NB4 (cell line): ENCODE measurements at places on chromosomes 5 and 9.

- no peak for DNase-seq
Observed at GRCh38 chr5:63854076-63854475, 108.2 kb downstream of the HTR1A start.

DNA sequence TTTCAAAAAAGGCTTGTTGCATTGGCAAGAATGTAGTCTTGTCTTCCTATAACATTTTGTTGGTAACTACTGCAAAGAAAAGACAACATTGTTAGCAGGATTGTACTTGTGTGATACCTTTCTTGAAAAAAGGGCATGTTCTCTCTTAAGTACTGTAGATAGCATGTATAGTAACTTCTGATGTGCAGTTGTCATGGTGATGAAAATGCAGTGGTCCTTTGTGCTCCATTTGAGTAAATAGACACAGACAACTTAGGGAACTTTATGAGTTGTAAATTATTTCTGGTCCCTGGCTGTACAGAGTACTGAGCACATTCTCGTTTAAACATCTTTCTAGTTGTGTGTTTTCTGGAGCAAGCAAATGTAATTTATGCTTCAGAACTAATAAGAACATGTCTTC lies 103.3 kb downstream of the CD180 start:
- no peak for DNase-seq

- no peak for DNase-seq
Observed at GRCh38 chr5:126003309-126003708, 419.9 kb upstream of the GRAMD2B start.

- no peak for DNase-seq
Observed at GRCh38 chr5:144778561-144778960, 607.9 kb downstream of the KCTD16 start.

- DNase-seq = peak; percentile 79
Observed at GRCh38 chr9:19028835-19029451, 4.1 kb downstream of the SAXO1 start.

- DNase-seq = peak; percentile 92
Observed at GRCh38 chr5:139648205-139649081, at the start of gene CXXC5. TSS of gene CXXC5 (plus strand) at chr5:139648349. CDS start at chr5:139680524, 32,175 bp downstream.

GRCh38 chr9:87562530-87563170 lies 65.0 kb downstream of the DAPK1 start:
- DNase-seq = no peak

- no peak for DNase-seq
Observed at GRCh38 chr5:95223566-95224258, 61.2 kb downstream of the MCTP1 start.

DNA sequence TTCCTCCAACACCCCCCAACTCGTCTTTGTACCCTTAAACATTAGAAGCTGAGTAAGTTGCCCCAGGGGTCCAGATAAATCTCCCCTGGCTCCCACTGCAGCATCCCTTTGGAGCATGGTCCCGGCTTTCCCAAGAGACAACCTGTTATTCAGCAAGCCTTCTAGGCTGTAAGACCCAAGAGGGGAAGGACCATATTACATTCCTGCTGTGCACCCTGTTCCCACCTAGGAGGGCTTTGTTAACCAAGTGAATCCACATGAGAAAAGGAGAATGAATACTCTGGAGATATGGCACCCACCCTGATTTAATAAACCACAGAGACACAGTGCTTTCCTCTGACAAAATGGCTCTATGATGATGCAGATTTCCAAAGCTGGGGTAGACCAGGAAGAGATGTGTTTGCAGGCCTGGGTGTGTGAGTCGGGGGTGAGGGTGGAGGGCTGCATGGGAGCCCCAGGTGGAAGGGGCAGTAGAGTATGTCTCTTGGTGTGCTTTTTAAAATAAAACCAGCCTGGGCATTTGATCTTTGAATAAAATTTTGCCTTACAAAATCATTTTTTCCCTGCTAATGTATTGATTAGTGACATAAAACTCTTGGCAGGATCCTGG lies 325.2 kb downstream of the DRD1 start:
- DNase-seq = no peak

DNA sequence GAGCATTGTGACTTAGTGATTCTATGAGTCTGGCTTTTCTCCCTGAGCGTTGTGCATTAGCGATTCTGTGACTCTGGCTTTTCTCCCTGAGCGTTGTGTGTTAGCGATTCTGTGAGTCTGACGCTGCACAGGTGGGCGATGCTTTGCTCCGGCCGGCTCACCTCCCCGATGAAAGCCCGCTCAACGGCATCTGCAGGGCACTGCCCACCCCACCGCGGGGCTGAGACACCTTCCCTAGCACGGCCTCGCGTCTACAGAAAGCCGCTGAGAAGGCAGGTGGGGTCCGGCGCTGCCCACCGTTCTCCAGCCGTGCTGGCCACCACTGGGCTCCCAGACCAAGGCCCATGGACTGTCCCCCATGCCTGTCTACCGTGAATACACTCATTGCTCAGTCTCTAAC lies 12.8 kb upstream of the SLC9A3 start:
- DNase-seq = no peak

DNA sequence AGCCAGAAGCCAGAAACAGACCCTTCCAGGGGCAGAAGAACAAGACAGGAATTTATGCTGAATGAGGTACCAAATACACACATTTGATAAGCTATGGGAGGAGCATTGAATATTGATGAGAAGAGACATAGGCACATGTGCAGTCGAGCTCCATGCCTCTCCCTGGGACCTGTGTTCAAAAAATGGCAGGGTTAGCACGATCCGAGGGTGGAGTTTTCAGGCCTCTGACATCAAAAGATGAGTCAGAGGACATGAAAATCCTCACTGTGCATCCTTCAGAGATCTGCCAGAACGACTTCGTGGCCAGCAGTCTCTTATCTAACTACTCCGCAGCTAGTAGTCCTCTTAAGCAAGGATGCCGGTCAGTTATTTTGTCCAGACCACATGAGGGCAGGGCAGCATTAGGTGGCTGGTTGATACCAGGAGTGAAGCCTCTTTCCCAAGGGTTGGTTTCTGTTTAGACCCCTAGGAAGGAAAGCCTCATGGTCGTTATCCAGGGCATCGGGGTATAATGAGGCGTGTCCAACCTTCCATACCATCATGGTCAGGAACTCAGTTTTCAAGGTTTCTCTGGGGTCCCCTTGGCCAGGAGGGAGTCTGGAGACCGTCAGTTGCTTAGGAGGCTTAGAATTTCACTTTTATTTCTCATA lies 11.6 kb upstream of the CMBL start:
- no peak for DNase-seq

GRCh38 chr5:41115281-41115680 lies 44.1 kb upstream of the MROH2B start:
- DNase-seq = no peak

DNA sequence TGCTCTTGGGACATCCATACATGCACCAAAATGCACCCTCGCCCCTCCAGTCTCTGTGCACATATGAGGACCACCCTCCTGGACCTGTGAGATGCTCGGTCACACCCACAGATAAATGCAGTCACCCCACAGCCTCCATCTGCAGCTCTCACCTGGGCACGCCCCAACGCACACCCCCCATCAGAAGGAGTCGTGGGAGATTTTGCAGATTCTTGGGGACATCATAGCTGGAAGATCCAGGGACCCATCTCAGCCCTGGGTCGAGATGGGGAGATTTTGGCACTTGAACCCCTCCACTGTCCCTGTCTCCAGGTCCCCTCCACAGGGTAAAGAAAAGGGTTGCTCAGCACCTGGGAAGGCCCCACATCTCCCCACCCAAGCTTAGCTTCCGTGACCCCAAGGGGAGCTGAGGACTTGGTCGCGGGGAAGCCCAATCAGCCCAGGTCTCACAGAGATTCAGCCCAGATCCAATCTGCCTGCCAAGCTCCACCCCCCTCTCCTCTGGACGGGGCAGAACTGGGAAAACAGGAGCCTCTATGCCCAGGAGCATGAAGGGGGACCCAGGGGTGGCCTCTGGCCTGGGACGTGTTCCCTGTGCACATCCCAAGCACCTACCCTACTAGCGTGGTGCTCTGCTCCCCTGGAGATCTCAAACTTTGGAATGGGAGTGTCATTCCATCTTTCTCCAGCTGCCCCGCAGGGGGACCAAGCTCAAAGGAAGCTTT lies 89.2 kb upstream of the LMX1B start:
- DNase-seq = no peak

GRCh38 chr5:4833104-4833738 lies 306.9 kb upstream of the ADAMTS16 start:
- no peak for DNase-seq

- peak; percentile 38 for DNase-seq
Observed at GRCh38 chr5:127878174-127878750, 175.1 kb downstream of the CCDC192 start.

DNA sequence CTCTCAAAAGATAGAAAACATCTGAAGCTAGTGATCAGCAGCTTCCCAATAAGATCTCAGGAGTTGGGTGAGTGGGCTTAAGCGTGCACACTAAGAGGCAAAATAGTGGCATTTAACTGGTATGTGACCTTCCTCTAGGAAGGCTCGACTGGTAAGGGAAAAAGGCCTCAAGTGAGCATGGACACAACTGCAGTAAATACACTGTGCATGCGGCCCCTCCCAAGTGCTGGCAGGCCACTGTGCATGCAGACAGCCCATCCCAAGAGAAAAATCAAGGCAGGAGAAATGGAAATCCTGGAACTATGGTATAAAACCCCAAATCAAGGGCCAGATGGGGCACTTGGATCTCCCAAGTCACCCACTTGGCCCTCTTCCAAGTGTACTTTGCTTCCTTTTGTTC lies 112.7 kb downstream of the SMC2 start:
- DNase-seq = no peak

GRCh38 chr9:132632413-132633129 lies 37.2 kb downstream of the DDX31 start:
- no peak for DNase-seq

- DNase-seq = no peak
Observed at GRCh38 chr9:119088002-119088547, 281.2 kb downstream of the BRINP1 start.

GRCh38 chr5:92678640-92679039 lies 902.4 kb downstream of the NR2F1-AS1 start:
- no peak for DNase-seq

GRCh38 chr9:123583646-123584045 lies 227.6 kb downstream of the CRB2 start:
- no peak for DNase-seq

DNA sequence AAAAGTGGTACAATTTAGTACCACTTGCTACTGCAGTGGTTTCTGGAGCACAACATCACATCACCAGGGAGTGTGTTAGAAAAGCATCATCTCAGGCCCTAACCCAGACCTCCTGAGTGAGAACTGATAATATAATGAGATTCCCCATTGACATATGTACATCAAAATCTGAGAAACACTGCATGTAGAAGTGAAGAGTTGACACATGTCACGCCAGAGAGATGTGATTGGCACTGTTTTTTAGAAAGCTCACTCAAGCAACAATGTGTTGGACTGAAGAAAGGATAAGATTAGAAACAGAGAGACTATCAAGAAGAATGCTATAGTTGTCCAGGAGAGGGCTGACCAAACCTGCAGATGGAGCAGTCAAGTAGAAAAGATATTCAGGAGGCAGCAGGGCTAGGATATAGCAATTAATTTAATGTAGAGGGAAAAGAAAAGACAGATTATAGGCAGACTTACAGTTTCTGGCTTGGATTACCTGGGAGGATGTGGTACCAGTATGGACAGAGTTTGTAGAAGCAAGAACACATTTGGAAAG lies 324.4 kb upstream of the ADAMTSL1 start:
- DNase-seq = no peak

GRCh38 chr9:4832786-4833579 lies 40.2 kb downstream of the RCL1 start:
- DNase-seq = no peak

DNA sequence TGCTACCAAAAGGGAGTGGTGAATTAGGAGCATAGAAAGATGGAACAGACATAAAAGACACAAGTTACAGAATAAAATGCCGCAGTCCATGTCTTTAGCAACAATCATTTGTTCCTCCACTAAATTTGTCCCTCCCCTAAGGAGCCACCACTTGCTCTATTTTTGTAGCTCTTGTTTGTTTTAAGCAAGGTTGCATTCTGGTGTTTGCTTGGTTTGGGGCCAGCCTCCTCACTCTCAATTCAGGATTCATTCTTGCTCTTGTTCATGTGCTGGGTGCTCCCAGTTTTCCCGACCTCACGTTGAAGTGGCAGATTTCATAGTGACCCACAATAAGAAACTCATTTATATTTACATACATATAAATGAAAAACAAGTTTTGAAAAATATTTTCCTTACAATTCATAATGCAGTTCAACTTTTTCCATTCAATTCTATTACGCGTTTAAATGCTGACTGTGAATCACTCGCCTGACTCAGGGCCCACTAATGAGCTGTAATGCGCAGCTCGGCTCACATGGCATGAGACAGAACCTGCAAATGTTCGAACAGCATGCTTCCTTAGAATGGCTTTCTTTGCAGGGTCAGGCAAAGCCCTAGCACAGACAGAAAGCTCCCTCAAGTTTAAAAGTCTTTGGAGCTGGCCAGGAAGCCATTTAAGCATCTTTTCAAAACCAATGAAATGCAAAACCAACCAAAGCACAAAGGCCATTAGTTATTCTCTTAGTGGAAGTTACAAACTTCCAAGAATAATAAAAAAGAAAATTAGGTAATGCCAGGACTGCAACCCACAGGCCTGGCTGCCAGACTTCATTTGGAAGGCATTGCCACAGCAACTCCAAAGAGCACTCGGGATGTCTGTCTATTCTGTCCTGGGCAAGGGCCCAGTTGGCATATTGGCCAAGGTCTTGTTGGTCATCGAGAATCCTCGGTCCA lies 41.7 kb downstream of the RETREG1 start:
- DNase-seq = no peak

DNA sequence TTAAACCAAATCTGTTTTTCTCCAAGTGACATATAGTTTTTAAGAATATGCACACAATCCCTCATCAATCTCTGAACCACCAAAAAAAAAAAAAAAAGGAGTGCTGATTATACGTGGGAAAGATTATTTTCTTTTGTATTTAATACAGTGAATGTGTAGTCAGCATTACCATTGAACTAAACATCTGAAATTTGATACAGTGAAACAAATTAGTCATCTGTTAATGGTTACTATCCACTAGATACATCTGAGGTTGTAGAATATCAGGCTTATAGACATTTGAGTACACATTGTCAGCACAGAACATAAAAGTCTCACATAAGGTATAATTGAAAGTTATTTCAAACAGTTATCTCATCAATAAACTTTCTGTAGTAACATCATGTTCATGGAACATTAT lies 87.0 kb downstream of the SLF1 start:
- DNase-seq = no peak

- peak; percentile 85 for DNase-seq
Observed at GRCh38 chr5:77893225-77893860, 117.2 kb upstream of the TBCA start.

DNA sequence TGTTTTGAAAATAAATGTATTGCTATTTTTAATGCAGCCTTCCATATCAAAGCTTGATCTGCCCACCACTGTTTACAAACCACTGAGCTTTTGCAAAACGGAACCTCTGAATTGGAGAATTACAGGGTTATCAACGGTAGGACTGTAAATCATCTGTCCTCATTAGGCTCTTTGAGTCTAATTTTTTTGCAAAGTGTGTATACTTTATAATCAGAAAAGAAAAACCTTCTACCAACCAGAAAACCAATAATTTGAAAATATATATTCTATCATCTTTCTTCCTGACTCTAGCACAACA lies 6.8 kb upstream of the SLC2A8 start:
- DNase-seq = no peak
